ENCODE measurements at places on chromosomes 16 and 17.

- DNase-seq: peak; percentile 59
Observed at GRCh38 chr16:71412270-71413160, 29.3 kb downstream of the TLE7 start.

DNA sequence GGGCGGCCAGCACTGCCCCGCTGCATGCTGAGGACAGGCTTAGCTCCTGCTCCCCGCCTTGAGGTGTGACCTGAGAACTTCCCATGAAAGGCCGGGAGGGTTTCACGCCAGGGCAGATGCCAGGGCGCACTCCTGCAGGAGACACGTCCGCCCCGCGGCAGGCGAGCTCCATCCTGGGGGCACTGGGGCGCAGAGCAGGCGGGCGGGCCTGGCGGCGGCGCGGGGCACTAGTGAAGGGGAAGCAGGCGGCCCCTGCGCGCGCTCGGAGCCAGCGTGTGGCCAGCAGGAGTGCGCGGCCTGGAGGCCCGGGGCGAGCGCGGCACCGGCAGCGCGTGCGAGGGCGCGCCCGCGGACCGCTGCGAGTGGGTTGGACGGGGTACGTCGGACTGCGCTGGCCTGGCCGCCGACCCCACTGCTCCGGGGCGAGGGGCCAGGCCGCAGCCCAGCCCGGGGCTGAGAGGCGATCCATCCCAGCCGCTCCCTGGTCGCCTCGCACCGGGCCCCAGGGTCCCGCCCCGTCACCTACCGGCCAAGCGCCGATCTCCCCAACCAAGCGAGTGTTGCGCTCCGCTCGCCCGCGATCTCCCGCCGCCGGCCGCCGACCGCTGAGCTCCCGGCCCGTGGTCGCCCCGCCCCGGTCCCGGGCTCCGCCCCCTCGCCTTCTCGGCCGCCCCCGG lies at the start of gene MAP3K14:
MAP3K14 (minus strand) TSS at position 587 of the 677 bp plus-strand sequence. CDS start 26,275 bp downstream, outside the sequence.
- DNase-seq: peak; percentile 46

DNA sequence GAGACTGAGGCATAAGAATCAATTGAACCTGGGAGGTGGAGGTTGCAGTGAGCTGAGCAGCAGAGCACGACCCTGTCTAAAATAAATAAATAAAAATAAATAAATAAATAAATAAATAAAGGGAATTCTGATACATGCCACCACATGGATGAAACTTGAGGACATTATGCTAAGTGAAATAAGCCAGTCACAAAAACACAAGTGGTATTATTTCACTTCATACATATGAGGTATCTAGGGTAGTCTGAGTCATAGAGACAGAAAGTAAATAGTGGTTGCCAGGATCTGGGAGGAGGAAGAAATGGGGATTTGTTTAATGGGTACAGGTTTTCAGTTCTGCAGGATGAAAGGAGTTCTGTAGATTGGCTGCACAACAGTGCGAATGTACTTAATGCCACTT lies 16.3 kb downstream of the PIPOX start:
- no peak for DNase-seq

GRCh38 chr16:1902547-1903219 lies 15.5 kb downstream of the HS3ST6 start:
- no peak for DNase-seq

DNA sequence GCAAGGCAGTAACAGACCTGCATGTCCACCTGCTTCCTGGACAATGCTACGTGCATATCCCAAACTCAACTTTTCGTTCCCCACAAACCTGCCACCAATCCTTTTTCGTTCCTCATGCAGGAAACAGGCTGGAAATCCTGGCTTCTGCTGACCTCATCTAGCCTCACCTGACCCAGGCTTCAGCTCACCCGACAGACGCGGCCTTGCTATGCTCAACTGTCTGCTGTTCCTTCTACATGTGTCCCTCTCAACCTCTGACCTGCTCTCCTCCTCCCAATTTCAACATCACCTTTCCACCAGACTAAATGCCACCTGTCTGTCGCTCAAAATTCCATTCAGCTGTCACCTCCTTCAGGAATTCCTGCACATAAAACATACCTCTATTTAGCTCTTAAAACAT lies 44.5 kb downstream of the XPO6 start:
- DNase-seq: no peak

DNA sequence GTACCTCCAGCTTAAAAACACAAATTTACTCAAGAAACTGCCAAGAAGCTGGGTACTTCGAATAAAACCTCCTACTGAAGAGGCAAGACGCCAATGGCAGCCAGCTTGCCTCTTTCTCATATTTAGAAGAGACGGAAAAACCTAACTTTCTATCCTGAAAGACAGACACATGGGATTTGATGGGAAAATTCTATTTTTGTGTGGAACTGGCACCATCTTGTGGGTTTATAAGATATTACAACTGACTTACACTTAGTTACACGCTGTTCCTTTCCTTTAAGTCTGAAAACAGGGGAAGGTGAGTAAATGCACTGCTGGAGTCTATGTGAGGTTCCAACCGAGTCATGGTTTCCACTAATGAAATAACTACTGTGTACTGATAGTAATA lies 10.3 kb downstream of the ZNF18 start:
- no peak for DNase-seq

DNA sequence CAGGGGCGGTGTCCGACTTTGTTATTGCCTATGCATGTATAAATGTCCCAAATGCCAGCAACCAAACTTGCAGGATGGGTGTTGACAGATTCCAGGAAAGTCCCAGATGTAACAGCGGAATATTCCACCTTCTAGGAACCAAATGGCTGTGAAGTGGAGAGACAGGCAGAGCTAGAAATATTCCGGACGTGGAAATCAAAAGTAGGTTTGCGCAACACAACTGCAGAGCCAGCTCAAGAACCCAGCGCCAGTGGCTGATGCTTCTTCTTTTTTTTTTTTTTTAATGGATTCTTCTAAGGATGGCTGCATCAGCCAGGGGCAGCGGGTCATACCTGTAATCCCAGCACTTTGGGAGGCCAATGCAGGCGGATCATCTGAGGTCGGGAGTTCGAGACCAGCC lies 601.7 kb downstream of the MAF start:
- DNase-seq: no peak

DNA sequence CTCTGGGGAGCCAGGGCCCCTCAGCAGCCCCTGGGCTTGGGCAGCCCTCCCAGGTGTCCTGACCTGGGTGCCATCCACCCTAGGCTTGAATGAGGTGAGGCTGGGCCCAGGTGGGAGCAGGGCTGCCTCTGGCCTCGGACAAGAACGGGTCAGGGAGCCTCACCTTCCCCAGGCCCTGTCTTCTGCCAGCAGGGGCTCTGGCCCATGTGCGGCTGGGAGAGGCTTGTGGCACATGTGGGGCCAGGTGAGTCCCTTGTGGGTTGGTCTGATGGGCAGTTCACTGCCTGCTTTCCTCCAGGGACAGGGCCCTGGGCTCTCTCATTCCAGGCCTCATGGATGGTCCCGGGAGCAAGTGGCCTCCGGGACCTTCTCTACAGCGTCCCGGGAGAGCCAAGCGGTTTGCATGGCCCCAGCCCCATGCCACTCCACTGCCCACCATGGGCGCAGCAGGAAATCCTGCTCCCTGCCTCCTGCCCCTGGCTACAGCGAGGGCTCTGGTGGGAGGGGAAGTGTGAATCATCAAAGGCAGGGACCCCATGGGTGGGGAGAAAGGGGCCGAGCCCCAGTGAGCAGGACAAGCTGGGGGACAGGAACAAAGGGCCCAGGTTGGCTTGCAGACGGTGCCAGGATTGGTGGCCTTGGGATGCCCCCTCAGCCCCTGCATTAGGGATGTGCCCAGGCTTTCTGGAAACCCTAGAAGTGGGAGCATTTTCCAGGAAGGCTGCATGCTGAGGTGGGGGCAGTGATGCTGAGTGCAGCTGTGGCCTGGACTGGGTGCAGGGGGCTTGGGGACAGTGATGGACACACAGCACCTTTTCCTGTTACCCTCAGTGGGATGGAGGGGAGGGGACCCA lies 12.2 kb downstream of the VASN start:
- no peak for DNase-seq

DNA sequence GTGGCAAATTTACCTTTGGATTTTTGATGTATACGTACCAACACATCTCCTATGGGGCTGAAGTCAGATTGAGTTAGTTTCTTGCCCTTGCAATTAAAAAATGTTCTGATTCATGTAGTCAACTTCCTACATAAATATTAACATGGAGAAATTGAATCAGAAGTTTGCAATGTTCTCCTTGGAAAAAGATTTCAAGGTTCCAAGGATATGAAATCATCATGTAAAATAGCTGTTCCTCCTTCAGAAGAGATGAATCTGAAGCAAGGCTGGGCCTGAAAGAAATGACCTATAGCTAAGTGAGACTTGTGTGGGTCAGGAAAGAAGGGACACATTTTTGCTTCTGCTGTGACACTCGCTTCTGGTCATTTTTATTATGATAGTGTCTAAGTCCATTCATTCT lies 131.7 kb downstream of the RGS9 start:
- no peak for DNase-seq

- no peak for DNase-seq
Observed at GRCh38 chr16:78703936-78704335, 604.5 kb downstream of the WWOX start.

DNA sequence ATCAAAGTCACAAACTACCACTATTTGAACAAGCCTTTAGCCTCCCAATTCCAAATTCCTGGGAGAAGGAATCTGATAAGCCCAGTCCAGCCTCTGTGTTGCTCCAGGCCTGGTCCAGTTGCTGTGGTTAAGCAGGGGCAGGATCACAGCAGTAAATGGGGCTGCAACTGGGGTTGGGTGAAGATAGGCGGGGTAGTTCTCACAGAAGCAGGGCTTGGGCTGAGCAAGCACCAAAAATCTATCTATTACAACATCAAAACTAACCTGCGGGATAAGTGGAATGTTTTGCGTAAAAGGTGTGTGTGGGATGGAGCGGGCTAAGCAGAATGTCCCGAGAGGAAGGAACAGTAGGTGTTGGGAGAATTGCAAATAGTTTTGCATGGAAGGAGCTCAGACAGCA lies 23.0 kb upstream of the RNF135 start:
- DNase-seq: no peak

GRCh38 chr17:66855204-66855603 lies 20.3 kb downstream of the CACNG5 start:
- DNase-seq: peak; percentile 18

GRCh38 chr17:69704935-69705334 lies 290.4 kb downstream of the MAP2K6 start:
- no peak for DNase-seq

- no peak for DNase-seq
Observed at GRCh38 chr17:29930409-29931010, 482 bp upstream of the SSH2 start.

- no peak for DNase-seq
Observed at GRCh38 chr17:10668775-10669174, 11.7 kb upstream of the MYH3 start.

- no peak for DNase-seq
Observed at GRCh38 chr17:41773190-41773588, 13.3 kb downstream of the JUP start.

GRCh38 chr16:55811811-55812210 lies 21.1 kb downstream of the CES1 start:
- DNase-seq: no peak

- DNase-seq: no peak
Observed at GRCh38 chr17:77829843-77830799, 128.4 kb upstream of the TNRC6C start.

- no peak for DNase-seq
Observed at GRCh38 chr16:80122115-80122514, 418.7 kb upstream of the DYNLRB2 start.

DNA sequence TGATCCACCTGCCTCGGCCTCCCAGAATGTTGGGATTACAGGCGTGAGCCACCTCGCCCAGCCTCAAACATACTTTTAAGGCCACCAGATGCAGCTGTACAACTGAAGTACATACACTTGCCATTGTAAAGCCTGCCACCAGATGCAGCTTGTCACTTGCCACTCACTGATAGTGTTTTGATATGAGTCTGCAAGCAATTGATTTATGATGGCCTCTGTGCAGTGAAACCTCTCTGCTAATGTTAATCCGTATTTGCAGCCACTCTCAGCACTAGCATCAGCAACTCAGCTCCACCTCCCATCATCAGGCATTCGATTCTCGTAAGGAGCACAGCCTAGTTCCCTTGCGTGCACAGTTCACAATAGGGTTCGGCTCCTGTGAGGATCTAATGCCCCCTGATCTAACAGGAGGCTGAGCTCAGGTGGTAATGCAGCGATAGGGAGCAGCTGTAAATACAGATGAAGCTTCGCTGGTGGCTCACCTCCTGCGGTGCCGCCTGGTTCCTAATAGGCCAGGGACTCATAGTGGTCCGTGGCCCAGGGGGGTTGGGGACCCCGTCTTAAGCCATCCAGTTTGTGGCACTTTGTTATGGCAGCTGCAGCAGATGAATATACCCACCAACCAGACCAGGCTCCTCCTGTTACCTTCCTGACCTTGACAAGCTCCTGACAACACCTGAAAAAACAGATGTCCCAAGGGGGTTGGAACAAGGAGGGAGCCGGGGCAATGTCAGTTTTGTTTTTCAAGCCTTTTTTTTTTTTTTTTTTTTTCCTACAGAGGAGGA lies 1.3 kb upstream of the HERPUD1 start:
- DNase-seq: no peak
